CD4-positive, alpha-beta memory T cell (primary cell): ENCODE measurements at places on chromosomes 1 and 21.

DNA sequence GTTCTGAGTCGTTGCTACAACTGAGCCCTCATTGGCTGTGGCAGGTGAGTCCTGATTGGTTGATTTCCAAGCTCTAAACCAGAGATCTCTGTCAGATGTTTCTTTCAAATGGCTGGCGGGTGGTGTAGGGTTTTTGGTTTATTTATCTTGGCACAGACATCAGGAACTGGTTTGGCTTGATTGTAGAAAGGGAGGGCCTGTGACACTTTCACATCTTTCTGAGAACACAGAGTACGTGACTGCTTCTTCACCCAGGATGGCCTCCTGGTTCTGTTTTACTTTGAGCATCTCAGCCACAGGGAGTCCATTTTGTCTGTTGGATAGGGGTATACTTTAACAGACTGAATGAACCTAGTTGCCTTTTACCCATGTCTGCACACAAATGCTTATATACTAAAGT is 89.4 kb upstream of the GPR52 start:
- no peak for DNase-seq

DNA sequence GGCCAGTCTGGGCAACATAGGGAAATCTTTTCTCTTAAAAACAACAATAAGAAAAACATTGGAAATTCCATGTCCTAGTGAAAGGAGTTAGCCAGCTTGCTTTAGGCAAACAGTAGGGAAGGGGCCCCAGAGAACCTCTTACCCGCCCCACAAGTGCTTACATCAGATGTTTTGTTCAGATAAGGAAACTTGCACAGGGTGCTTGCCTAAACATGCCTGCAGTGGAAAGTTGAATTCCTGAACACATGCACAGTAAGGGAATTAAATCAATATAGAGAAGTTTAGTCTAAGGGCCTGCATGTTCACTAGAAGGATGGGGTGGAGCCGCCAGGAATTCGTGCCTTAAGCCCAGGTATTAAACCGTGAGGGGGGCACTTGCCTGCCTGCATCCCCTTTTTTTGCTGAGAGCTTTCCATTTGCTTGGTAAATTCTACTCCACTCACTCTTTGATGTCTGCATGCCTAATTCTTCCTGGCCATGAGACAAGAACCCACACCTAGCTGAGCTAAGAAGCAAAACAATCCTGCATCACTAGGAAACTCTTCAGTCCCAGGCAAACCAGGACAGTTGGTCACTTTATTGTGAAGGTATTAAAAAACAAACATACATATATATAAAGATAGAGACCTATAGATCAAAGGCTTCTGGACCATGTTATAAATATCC is 499.0 kb downstream of the SIPA1L2 start:
- no peak for DNase-seq

DNA sequence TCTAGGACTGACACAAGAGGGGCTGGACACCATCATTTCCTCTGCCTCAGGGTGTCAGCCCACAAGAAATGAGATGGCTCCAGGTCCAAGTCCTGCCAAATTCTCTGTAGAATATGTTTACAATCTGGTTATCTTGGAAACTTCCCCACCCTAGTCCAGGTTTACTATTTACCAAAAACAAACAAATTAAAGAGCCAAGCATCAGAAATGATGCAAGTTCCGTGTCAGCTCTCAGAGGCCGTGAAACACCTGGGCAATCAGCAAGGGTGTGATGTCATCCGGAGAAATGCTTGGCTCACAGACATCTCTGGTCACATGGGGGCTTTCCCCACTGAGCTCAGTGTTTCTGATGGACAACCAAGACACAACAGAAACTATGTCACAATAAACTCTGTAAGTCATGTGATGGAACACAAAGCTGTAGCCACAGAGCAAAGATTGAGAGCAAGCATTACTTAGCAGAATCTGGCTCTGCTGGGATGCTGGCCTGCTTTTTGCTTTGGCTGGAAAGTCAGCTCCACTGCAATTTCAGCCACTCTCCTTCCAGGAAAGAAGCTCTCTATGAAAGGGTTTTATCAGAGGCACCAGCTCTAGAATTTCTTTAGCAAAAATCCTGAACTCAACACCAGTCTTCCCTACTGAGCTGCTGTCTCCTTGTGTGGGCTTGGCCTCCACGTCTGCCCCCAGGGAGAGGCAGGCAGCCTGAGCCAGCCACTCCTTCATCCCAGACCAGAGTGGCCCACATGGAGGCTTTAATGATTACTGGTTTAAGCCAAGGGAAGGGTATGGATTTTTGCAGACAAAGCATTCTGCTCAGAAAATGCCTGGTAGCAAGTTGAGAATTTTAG is 55.9 kb downstream of the NENF start:
- no peak for DNase-seq

DNA sequence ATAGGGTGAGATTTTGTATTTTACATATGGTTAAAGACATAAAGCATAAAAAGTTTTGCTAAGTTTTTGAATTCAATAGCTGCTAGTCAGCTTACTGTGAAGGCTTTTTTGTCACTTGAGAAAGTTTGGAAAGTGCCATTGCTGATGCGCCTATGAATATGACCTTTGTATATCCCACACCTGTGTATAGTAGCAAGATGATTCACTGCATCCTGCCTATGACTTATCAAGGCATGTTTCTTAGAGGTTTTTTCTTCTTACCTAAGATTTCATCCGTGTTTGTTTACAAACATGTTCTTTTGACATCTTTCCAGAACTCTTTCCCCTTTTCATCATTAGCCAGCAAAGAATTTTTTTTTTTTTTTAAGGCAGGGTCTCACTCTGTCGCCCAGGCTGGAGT is 51.5 kb downstream of the PRKAA2 start:
- no peak for DNase-seq

DNA sequence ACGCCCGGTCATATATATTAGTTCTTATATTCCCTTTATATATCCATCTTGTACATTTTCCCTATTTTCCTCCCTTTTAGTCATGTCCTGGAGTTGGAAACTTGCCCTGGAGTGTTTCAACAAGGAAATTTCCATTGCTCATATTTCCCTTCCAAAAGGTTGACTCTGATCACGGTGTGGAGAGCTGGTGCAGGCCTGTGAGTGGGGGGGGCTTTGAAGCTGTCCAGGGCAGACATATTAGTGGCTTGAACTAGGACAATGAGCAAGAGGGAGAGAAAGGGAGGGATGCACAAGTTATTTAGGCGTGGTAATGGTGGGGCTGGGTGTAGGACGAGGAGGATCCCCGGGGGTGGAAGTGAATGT is 30.4 kb upstream of the TMEM61 start:
- DNase-seq, result no peak

DNA sequence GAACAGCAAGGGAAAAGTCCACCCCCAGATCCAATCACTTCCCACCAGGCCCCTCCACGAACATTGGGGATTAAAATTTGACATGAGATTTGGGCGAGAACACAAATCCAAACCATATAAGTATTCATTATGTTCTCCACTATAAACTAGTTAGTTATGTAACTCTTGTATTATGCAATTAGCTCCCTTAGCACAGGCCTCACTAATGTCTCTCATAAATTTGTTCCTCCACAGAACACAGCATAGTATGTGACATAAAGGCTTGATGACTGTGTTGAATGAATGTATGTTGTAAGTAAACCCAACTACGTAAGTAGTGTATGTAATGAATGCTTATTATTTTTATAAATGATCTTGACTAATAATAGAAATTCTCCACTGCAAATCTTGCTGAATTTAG is 223.3 kb upstream of the ZRANB2 start:
- DNase-seq, result no peak

GRCh38 chr1:183093786-183094298 is 70.6 kb downstream of the LAMC1 start:
- no peak for DNase-seq

DNA sequence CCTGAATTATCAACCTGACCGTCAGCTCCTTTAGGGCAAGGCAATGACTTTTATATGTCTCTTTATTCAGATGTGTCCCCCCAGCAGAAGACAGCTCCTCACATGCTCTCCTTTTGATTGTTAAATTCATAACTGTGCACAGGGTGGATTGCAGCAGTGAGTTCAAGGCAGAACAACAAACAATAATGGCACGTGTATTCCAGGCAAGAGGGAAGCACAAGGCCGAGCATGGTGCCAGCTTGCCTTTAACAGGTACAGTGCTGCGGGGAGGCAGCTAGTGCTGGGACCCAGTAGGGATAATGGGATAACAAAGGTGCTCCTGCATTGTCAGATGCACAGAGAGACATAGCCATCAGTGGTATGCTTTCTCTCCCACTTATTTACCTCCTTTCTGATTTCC is 248.4 kb downstream of the RHOU start:
- no peak for DNase-seq

DNA sequence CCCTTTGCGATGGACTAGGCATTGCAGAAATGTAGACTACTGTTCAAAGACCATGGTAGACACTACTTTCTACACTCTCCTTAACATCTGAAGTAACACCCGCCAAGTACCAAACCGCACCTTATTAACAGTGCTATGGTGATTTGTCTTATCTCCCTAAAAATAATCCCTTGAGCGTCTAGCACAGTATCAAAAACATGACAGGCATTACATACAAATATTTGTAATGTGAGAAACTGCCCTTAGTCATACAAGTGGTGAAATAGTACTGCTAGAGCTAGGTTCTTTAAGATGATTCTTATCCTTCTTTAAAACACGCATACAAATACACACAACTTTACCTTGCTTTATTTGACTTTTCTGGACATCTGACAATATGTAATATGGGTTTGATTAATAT is 27.2 kb downstream of the PUM1 start:
- no peak for DNase-seq

GRCh38 chr1:55512466-55512865 is 297.3 kb upstream of the USP24 start:
- DNase-seq, result no peak

GRCh38 chr1:87981810-87982209 is 653.1 kb downstream of the LMO4 start:
- no peak for DNase-seq

DNA sequence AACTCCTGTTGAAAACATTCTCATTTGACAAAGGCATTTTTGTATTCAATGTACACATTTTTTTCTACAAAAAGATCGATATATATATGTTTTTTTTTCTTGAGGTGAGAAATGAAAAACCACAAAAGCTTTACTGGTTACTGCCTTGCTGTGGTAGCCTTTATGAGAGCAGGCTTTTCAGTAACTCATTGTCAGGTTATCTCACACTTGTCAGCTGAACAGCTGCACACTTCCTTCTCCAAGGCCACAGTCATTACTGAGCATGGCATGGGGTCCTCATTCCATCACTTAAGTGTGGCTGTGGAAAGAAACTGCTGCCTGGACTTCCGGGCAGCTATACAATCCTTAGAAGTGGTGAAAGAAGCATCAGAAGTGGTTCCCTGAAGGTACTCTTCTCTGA is 169.3 kb upstream of the ZP4 start:
- DNase-seq, result no peak

DNA sequence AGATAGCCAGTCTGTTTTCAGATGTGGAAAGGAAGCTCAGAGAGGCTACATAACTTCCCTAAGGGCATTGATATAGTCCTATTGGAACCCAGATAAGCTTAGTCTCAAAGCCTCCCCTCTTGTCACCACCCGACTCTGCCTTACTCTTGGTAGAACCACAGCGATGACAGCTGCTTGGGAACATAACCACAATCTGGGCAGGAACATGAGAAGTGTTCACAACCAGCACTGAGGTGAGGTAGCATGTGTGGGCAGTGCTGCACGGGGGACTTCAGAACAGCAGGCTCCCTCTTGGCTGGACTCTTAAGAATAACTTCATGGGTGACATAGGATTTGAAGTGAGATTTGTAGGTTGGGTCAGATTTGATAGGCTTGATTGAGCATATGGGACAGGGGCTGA is 9.3 kb upstream of the S100A10 start:
- DNase-seq, result no peak

- no peak for DNase-seq
Measured at GRCh38 chr21:45747233-45747766, 103.8 kb downstream of the PCBP3 start.

- no peak for DNase-seq
Measured at GRCh38 chr1:81287411-81288080, 513.2 kb upstream of the ADGRL2 start.

DNA sequence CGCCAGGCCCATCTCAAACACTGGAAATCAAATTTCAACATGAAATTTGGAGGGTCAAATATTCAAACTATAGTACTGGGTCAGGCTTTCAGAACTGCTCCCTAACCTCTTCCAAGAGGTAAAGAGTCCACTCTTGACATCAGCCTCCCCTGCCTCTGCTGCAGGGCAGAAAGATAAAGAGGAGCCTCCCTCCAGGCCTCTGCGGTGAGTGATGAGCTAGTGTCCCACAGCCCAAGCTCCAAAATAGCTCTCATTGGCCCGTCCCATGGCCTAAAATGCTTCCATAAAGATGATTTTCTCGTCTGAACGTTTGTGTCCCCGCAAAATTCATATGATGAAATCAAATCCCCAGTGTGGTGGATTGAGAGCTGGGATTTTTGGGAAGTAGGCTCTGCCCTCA is 33.7 kb upstream of the CCSAP start:
- no peak for DNase-seq

GRCh38 chr1:237983496-237983895 is 92.8 kb upstream of the ZP4 start:
- DNase-seq, result no peak

DNA sequence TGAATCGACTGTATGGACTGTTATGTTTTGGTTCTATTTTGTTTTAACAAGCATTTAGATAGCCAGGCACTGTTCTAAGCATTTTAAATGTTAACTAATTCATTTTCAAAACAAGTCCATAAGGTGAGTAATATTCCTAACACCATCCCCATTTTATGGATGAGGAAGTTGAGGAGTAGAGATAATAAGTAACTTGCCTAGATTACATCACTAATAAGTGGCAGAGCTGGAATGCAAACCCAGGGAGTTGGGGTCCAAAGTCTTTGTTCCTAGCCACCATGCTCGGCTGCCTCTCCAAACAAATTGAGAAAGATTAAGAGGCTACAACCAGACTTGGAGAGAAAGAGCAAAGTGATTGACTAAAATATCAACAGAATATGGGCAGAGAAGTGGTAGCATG is 12.6 kb upstream of the LEPR start:
- no peak for DNase-seq

GRCh38 chr1:108533351-108534083 is 26.4 kb upstream of the EEIG2 start:
- DNase-seq, result no peak

- no peak for DNase-seq
Measured at GRCh38 chr21:43877936-43878575, 13.0 kb downstream of the AGPAT3 start.

GRCh38 chr21:42110691-42111469 is 39.8 kb downstream of the UMODL1 start:
- DNase-seq, result no peak

- no peak for DNase-seq
Measured at GRCh38 chr1:67732750-67733151, 47.8 kb downstream of the GADD45A start.

DNA sequence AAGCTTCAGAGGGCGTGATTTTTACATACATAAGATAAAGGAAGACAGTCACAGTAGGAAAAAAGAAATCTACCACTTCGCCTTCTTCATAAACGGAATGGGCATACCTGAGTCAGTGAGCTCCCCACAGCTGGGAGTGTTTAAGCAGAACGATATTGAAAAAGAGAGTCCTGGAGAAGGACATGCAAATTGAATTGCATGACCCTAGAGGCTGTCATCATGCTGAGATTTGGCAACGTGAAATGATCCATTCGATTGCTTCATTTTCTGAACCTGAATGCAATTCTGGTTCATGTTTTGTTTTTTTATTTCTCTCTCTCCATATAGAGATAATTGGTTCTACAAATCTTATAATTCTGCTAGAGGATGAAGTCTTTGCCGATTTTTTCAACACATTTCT is 3.7 kb downstream of the RGSL1 start:
- no peak for DNase-seq
